ENCODE measurements at places on chromosomes 5 and 9.

- H3K4me1 ChIP-seq: no peaks in the 10 kb centered on the region
- no peaks in the 10 kb centered on the region for H3K27me3 ChIP-seq
- H3K4me3 ChIP-seq: no peak overlapping the region
- no peak overlapping the region for H3K27ac ChIP-seq
Observed at GRCh38 chr9:102569436-102569835, 425.7 kb upstream of the CYLC2 start.

- H3K4me3 ChIP-seq: peak overlapping the region; percentile 59
- H3K36me3 ChIP-seq: no peaks in the 10 kb centered on the region
- H3K27ac ChIP-seq: peak overlapping the region; percentile 82
Observed at GRCh38 chr5:59126708-59127573, 544.1 kb downstream of the RAB3C start.

- no peaks in the 10 kb centered on the region for H3K27me3 ChIP-seq
- DNase-seq: no peak
Observed at GRCh38 chr5:15338546-15338945, 161.4 kb upstream of the FBXL7 start.

GRCh38 chr9:19397845-19398244 is 11.0 kb upstream of the ACER2 start:
- no peaks in the 10 kb centered on the region for H3K27me3 ChIP-seq
- H3K4me1 ChIP-seq: no peaks in the 10 kb centered on the region
- H3K4me3 ChIP-seq: no peak overlapping the region
- no peak overlapping the region for H3K27ac ChIP-seq
- no peak for DNase-seq

- no peak overlapping the region for H3K4me3 ChIP-seq
- H3K27me3 ChIP-seq: no peaks in the 10 kb centered on the region
- H3K36me3 ChIP-seq: peaks cover 3% of the 10 kb centered on the region
- no peak for DNase-seq
Observed at GRCh38 chr9:89935801-89936200, 331.0 kb downstream of the GADD45G start.

GRCh38 chr9:14277761-14278160 is 36.2 kb downstream of the NFIB start:
- H3K27ac ChIP-seq: no peak overlapping the region
- no peaks in the 10 kb centered on the region for H3K4me1 ChIP-seq
- H3K36me3 ChIP-seq: no peaks in the 10 kb centered on the region
- no peak for DNase-seq

- peaks cover 4% of the 10 kb centered on the region for H3K4me1 ChIP-seq
- no peak overlapping the region for H3K27ac ChIP-seq
- no peak for DNase-seq
- H3K27me3 ChIP-seq: peaks cover 9% of the 10 kb centered on the region
Observed at GRCh38 chr5:79023348-79023747, 38.2 kb upstream of the ARSB start.

DNA sequence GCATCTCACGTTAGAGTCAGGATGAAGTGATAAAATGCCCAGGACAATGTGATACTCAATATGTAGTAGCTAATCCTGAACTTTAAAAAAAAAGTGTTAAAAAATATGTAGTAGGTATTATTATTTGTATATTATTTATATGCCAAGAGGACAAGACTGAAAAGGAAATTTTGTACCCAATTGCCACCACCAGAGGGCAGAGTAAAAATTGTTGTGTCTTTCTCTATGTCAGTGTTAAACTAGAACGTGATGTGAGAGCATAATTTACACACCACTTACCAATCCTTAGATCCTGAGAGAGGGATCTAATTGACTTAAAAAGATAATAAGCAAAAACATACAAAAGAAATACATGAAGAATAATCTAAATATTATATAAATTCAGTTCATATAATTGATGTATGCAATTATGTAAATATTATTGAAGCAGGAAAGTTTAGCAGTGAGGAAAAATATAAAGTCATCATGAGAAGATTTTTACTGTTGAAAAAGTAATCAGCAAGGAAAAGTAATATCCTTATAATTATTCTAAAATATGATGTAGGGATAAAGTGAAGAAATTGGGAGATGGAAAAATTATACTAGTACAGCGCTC is 288.9 kb downstream of the RAB3C start:
- peak; percentile 21 for DNase-seq
- H3K27me3 ChIP-seq: peaks cover 2% of the 10 kb centered on the region
- no peaks in the 10 kb centered on the region for H3K36me3 ChIP-seq
- H3K4me1 ChIP-seq: no peaks in the 10 kb centered on the region

- no peak overlapping the region for H3K4me3 ChIP-seq
- peaks cover 37% of the 10 kb centered on the region for H3K36me3 ChIP-seq
- H3K4me1 ChIP-seq: no peaks in the 10 kb centered on the region
Observed at GRCh38 chr9:89364666-89365531, 46.6 kb downstream of the SECISBP2 start.

- H3K4me1 ChIP-seq: no peaks in the 10 kb centered on the region
- H3K27me3 ChIP-seq: no peaks in the 10 kb centered on the region
- DNase-seq: no peak
- H3K27ac ChIP-seq: no peak overlapping the region
- no peak overlapping the region for H3K4me3 ChIP-seq
Observed at GRCh38 chr9:15711931-15712330, 159.1 kb downstream of the CCDC171 start.

- H3K27ac ChIP-seq: no peak overlapping the region
- no peaks in the 10 kb centered on the region for H3K27me3 ChIP-seq
- peaks cover 92% of the 10 kb centered on the region for H3K4me1 ChIP-seq
- DNase-seq: no peak
- no peak overlapping the region for H3K4me3 ChIP-seq
Observed at GRCh38 chr9:93129286-93129685, 4.8 kb downstream of the NINJ1 start.

DNA sequence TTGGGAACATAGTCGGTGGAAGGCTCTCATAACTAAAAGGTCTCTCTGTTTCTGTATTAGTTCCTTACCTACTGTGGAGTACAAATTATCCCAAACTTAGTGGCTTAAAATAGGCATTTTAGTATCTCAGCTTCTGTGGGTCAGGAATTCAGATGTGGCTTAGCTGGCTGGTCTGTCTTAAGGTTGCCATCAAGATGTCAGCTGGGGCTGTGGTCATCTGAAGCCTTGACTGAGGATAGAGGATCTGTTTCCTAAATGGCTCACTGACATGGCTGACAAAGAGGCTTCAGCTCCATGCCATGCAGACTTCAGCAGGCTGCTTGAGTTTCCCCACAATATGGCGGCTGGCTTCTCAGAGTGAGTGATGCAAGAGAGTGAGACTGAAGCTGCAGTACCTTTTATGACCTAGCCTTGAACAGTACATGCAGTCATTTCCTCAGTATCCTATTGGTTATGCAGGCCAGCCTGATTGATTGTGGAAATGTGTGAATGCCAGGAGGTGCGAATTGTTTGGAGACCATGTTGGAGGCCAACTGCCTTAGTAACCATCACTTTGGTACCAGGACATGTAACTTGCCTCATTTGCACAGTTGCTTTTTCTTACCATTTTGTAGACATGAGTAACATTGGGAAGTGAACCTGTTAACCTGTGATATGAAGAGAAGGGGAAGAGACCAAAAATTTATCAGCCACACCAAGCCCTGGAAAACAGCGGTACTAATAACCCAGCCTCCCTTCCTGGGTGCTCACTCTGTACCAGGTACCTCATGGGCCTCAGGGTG is 152.8 kb upstream of the IER5L start:
- H3K4me1 ChIP-seq: peaks cover 21% of the 10 kb centered on the region
- DNase-seq: no peak
- H3K36me3 ChIP-seq: no peaks in the 10 kb centered on the region
- peaks cover 15% of the 10 kb centered on the region for H3K27me3 ChIP-seq

DNA sequence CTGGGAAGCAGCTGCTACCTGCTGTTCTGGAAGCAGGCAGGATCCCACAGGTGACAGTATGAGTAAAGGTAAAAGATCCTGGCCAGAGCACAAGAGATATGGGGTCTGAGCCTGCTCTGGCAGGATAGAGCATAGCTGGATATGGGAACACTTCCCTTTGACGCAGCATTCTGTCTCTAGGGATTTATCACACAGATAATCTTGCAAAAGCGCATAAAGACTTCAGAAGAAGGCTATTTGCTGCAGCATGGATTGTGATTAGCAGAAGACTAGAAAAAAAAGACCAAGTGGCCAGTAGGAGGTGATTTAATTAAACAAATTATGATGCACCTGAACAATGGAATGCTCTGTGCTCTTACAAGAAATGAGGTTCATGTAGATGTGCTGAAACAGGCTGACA is 52.4 kb upstream of the PWWP2A start:
- no peak overlapping the region for H3K4me3 ChIP-seq
- peaks cover 13% of the 10 kb centered on the region for H3K27me3 ChIP-seq

GRCh38 chr5:37771731-37772130 is 68.1 kb downstream of the GDNF start:
- no peaks in the 10 kb centered on the region for H3K27me3 ChIP-seq
- no peak overlapping the region for H3K4me3 ChIP-seq
- no peaks in the 10 kb centered on the region for H3K36me3 ChIP-seq

DNA sequence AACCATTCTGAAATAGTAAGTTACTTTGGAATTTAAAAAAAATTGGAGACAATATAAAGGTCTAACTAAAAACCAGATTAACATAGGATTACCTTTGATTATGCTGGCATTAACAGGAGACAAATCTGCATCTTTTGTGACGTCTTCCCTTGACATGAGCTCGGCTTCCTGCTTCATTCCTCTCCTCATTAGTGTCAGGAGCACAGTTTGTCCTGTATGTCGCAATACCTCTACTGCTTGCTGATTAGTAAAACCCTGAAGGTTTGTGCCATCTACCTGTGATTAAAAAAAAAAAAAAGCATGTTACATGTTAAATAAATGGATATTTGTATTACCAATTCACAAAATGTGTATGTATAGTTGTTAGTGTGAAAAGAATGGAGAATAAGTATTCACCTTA is 73.7 kb downstream of the MPDZ start:
- H3K4me3 ChIP-seq: no peak overlapping the region
- H3K4me1 ChIP-seq: no peaks in the 10 kb centered on the region
- no peaks in the 10 kb centered on the region for H3K27me3 ChIP-seq
- DNase-seq: no peak
- H3K27ac ChIP-seq: no peak overlapping the region

GRCh38 chr9:3516667-3517330 is 9.0 kb downstream of the RFX3 start:
- no peaks in the 10 kb centered on the region for H3K36me3 ChIP-seq
- DNase-seq: no peak
- no peak overlapping the region for H3K27ac ChIP-seq
- H3K27me3 ChIP-seq: no peaks in the 10 kb centered on the region
- no peak overlapping the region for H3K4me3 ChIP-seq

GRCh38 chr5:33261305-33261704 is 179.5 kb upstream of the TARS1 start:
- no peaks in the 10 kb centered on the region for H3K4me1 ChIP-seq
- H3K27me3 ChIP-seq: no peaks in the 10 kb centered on the region
- no peaks in the 10 kb centered on the region for H3K36me3 ChIP-seq
- H3K27ac ChIP-seq: no peak overlapping the region

- DNase-seq: no peak
- no peaks in the 10 kb centered on the region for H3K4me1 ChIP-seq
- H3K36me3 ChIP-seq: peaks cover 17% of the 10 kb centered on the region
- no peak overlapping the region for H3K4me3 ChIP-seq
- H3K27ac ChIP-seq: no peak overlapping the region
- H3K27me3 ChIP-seq: no peaks in the 10 kb centered on the region
Observed at GRCh38 chr9:4861736-4862451, 69.2 kb downstream of the RCL1 start.

DNA sequence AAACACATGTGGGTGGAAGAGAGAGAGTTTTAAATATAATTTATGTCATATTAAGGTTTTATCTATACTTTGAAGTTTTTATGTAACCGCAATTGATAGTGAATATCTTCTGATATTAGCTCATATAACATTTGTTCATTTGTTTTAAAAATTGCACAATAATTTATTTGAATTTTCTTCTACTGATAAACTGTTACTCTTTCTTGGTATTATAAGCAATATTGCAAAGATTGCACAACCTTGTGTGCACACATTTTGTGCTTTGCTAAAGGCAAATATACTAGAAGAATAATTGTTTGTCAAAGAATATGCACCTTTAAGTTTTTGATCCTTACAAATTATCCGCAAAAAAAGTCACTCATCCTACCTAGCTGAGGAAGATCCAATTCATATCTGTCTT is 275.7 kb downstream of the TLR4 start:
- no peaks in the 10 kb centered on the region for H3K27me3 ChIP-seq
- H3K4me1 ChIP-seq: no peaks in the 10 kb centered on the region
- H3K27ac ChIP-seq: no peak overlapping the region
- no peak overlapping the region for H3K4me3 ChIP-seq

- no peak for DNase-seq
- peaks cover 3% of the 10 kb centered on the region for H3K36me3 ChIP-seq
- no peaks in the 10 kb centered on the region for H3K27me3 ChIP-seq
- no peak overlapping the region for H3K27ac ChIP-seq
Observed at GRCh38 chr5:134606726-134607125, 25.9 kb downstream of the SAR1B start.

- H3K4me1 ChIP-seq: no peaks in the 10 kb centered on the region
- no peak overlapping the region for H3K4me3 ChIP-seq
- no peak overlapping the region for H3K27ac ChIP-seq
- DNase-seq: no peak
- no peaks in the 10 kb centered on the region for H3K36me3 ChIP-seq
Observed at GRCh38 chr9:97067490-97067889, 28.5 kb upstream of the CTSV start.

GRCh38 chr5:13648822-13649221 is 295.7 kb downstream of the DNAH5 start:
- no peak overlapping the region for H3K4me3 ChIP-seq
- no peaks in the 10 kb centered on the region for H3K27me3 ChIP-seq
- no peaks in the 10 kb centered on the region for H3K4me1 ChIP-seq
- no peaks in the 10 kb centered on the region for H3K36me3 ChIP-seq

DNA sequence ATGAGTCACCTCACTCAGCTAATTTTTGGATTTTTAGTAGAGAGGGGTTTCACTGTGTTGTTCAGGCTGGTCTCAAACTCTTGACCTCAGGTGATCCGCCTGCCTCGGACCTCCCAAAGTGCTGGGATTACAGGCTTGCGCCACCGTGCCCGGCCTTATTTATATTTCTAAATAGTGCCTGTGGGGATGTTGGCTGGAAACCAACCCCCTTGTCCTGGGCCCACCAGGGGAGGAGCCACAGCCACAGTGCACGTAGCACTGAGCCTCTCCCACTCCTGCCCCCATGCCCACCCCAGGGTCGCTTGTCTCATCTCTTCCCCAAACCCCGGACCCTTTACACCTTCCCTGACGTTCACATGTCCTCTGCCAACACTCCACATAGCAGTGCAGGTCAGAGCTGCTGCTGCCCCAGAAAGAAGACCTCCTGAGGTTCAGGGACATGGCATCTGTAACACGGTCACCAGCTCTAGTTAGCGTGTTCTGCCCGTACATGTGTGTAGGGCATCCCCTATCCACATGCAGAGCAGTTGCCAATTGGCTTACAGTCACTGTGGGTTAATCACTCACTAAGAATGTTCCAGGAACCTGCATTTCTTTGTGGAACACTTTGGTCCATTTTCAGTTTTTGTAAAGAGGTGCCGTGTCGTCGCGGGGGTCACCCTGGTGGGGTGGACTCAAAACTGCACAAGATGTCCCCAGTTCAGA is 10.2 kb upstream of the MRPS2 start:
- H3K4me1 ChIP-seq: no peaks in the 10 kb centered on the region
- no peak overlapping the region for H3K27ac ChIP-seq
- no peak for DNase-seq
- H3K4me3 ChIP-seq: no peak overlapping the region
